T-cell (primary cell): ENCODE measurements at places on chromosomes 12 and 14.

DNA sequence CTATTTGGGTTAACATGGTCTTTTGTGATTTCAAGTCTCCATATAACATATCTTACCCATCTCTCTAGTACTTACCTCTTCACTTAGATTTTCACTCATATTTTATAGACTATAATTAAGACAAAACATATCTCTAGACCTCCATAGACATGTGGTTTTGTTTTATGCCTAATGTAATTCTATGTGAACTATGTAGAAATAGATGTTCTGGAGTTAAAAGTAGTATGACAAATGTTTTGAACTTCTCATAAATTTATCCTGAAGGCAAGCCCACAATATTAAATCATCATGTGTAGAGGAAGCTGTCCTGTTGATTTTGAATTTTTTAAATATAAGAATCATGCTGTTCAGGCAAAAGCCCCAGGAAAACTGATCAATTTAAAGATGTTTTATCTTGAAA lies 169.2 kb downstream of the SYT1 start:
- DNase-seq: no peak

- no peak for DNase-seq
Measured at GRCh38 chr14:45633220-45633984, 380.4 kb upstream of the MIS18BP1 start.

DNA sequence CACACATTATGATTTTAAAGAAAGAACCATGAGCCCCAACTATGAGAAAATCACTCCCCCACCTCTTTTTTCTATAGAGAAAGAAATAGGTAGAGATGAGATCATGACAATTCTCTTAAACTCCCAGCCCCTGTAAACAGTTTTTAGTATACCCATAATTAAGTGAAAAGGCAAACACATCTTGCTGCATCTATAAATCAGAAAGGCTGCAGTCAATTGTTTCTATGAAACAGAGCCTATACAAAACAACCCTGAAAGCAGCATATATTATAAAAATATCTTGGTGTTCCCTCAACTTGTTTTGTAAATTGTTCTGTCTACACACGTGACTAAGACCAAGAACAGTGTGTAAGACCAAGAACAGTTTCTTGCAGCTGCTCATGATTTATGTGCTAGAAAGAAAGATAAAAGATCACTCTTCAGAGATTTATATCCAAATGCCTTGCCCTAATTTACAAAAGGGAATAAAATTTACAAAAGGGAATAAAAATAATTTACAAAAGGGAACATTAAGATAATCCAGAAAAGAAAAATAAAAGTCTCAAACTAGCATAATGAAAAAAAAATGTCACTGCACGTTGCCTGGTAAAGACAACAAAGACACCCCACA lies 4.8 kb downstream of the KITLG start:
- DNase-seq: no peak

- no peak for DNase-seq
Measured at GRCh38 chr12:38053113-38053512, 263.5 kb upstream of the ALG10B start.

GRCh38 chr12:103698752-103699560 lies 111.9 kb downstream of the STAB2 start:
- DNase-seq: no peak

- no peak for DNase-seq
Measured at GRCh38 chr12:103778781-103779180, 62.3 kb downstream of the NT5DC3 start.

DNA sequence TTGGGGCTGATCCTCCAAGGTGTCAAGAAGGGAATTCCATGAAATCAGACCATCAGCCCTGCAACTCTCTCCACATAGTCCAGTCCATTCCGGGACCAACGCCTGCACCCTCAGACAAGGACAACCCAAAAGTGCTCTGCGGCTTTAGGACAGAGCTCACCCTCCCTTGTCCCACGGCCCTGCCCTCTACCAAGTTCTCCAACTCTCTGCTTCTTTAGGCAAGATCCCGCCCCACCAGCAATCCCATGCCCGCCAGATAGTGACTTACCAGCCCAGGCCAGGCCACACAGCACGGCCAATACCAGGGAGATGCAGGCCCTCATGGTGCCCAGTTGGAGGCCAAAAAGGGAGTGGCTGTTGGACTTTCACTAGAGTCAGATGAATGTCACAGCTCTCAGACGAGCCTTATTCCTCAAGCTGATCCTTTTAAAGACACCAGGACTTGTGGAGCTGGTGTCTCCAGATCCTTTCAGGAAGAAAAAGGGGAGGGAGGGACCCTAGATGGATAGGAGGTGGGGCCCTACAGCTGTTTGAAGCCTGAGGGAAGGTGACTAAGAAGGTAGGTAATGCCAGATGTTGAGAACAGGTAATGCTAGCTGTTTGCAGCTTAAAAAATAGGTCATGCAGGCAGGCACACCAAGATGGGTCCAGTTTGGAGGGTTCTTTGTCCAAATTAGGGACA lies at the start of gene ENDOU:
Gene ENDOU (minus strand): TSS at position 400 of the 682 bp plus-strand sequence. CDS start 77 bp downstream, at position 323.
- DNase-seq: no peak
